ENCODE measurements at places on chromosomes 16 and 17. TPM values are rescaled to one million over a fixed set of nuclear protein-coding genes. Genes with fewer than 3 reads are reported as not detected.

Gene CCDC200
- total RNA-seq, result not detected

Gene CDC42EP4
- 10.7 TPM for total RNA-seq

Gene ZFPM1
- 0.97 TPM for total RNA-seq

Gene PIPOX
- total RNA-seq, result 3.5 TPM

Gene MYO15A
- total RNA-seq, result 0.15 TPM

Gene PNMT
- total RNA-seq, result not detected

Gene CBX8
- 2.6 TPM for total RNA-seq

Gene TK1
- total RNA-seq, result 148 TPM

Gene FOXO3B
- total RNA-seq, result 4.3 TPM

Gene FBXO39
- total RNA-seq, result 0.61 TPM

Gene PRR11
- 9.6 TPM for total RNA-seq

Gene KRTAP16-1
- not detected for total RNA-seq

Gene SREBF1
- total RNA-seq, result 22.2 TPM

Gene KRT33A
- not detected for total RNA-seq

Gene ANKS3
- total RNA-seq, result 19.6 TPM

Gene EFNB3
- 0.15 TPM for total RNA-seq

Gene SBK1
- total RNA-seq, result 0.32 TPM

Gene HOXB7
- total RNA-seq, result 8.4 TPM

Gene PABPN1L
- not detected for total RNA-seq

Gene CCL14
- total RNA-seq, result 0.91 TPM

Gene ECI1
- 45.7 TPM for total RNA-seq

Gene NOG
- total RNA-seq, result 1.6 TPM

Gene ZNF205
- total RNA-seq, result 29.9 TPM

Gene CARD14
- not detected for total RNA-seq

Gene HS3ST2
- total RNA-seq, result not detected

Gene NATD1
- 1.1 TPM for total RNA-seq

Gene CIBAR2
- total RNA-seq, result not detected

Gene FOXN1
- not detected for total RNA-seq

Gene PIK3R6
- not detected for total RNA-seq

Gene FBF1
- 11.6 TPM for total RNA-seq

Gene CBLN1
- not detected for total RNA-seq

Gene KCNH6
- under 0.01 TPM for total RNA-seq

Gene KCNH4
- not detected for total RNA-seq

Gene SLC16A6
- 0.91 TPM for total RNA-seq

Data from epithelial cell of umbilical artery (primary cell).